ENCODE measurements at places on chromosomes 16 and 17. TPM values are rescaled to one million over a fixed set of nuclear protein-coding genes. Genes with fewer than 3 reads are reported as not detected.

- no peaks in the 10 kb centered on the region for H3K36me3 ChIP-seq
- no peak for DNase-seq
- peaks cover 10% of the 10 kb centered on the region for H3K4me1 ChIP-seq
Measured at GRCh38 chr16:27182906-27183405, 20.4 kb upstream of the KDM8 start.

DNA sequence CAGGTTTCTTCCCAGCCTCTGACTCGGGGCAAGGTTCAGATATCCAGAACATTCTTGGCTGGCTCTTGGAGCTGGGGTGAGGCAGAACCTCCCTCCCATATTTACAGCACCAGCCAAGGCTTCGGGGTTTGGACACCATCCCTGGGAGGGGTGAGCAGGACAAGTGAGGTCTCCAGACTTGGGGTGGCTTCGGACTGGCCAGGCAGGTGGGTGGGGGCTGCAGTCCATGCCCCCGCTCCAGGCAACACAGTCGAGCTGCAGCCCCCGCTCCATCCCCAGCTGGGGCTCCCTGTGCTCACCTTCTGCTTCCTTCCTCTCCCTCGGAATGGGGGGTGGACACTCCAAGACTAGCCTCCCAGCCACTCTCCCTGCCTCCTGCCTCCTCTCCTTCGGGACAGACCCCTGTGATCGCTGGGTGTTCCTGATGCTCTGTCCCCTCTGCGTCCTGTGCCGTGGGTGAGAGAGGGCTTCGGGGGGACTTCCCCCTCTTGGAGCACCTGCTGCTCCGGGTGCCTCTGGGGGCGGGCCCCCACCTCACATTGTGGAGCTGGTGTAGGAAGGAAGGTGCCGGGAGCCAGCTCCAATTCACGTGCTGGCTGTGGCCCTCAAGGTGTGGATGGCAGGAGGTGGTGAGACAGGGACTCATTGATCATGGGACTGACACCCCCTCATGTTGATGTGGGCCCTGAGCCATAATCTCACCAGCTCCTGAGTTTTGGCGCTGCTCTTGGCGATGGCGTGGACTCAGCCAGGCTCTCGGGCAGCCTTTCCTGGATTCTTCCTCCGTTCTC, 189.2 kb downstream of the SEC14L1 start:
- peaks cover 63% of the 10 kb centered on the region for H3K4me1 ChIP-seq
- no peak overlapping the region for H3K4me3 ChIP-seq
- peaks cover 29% of the 10 kb centered on the region for H3K36me3 ChIP-seq
- no peak for DNase-seq

- H3K4me3 ChIP-seq, result no peak overlapping the region
- DNase-seq, result no peak
- H3K27ac ChIP-seq, result peak overlapping the region; percentile 45
Measured at GRCh38 chr16:89431158-89431584, 59.2 kb downstream of the ANKRD11 start.

The ANKRD40CL gene
- not detected for total RNA-seq

- H3K27ac ChIP-seq, result peak overlapping the region; percentile 69
- H3K27me3 ChIP-seq, result no peaks in the 10 kb centered on the region
- H3K4me3 ChIP-seq, result peak overlapping the region; percentile 46
- H3K36me3 ChIP-seq, result no peaks in the 10 kb centered on the region
- peak; percentile 56 for DNase-seq
Measured at GRCh38 chr17:61461967-61462718, 9.9 kb downstream of the TBX4 start.

DNA sequence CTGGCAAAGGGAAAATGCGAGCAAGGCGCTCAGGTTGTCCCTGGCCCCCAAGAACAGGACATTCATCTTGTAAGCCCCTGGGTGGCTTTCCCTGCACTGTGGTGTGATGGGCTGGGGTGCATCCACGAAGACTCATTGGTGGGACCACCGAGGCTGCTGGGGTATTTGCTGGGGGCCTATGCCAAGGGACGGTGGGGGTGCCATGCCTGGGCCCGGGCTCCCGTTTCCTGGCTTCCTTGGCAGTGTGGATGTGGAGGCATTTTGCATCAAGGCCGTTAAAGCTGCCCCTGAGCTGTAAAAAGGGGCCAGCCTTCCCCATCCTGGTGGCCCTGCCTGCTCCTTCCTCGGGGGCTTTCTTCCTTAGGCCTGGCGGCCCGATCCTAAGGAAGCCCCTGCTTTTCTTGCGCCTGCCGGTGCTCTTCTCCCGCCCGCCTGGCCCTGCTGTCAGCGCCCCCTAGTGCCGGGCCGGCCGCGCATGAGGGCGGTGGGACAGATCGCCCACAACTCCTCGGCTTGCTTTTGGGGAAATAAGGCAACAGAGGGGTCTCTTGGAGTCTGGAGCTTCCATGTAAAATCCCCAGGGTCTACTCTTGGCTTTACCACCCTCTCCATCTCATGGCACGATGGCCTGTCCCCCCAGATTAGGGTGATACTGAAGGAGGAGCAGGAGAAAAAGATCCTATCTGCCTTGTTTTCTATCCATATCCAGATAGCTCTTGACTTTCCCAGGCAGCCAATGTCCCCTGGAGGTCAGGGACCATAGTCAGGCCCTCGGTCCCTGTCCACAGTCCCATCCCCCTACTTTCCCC, 9.8 kb upstream of the TBX2 start:
- H3K27ac ChIP-seq, result no peak overlapping the region
- H3K4me1 ChIP-seq, result peaks cover 66% of the 10 kb centered on the region

DNA sequence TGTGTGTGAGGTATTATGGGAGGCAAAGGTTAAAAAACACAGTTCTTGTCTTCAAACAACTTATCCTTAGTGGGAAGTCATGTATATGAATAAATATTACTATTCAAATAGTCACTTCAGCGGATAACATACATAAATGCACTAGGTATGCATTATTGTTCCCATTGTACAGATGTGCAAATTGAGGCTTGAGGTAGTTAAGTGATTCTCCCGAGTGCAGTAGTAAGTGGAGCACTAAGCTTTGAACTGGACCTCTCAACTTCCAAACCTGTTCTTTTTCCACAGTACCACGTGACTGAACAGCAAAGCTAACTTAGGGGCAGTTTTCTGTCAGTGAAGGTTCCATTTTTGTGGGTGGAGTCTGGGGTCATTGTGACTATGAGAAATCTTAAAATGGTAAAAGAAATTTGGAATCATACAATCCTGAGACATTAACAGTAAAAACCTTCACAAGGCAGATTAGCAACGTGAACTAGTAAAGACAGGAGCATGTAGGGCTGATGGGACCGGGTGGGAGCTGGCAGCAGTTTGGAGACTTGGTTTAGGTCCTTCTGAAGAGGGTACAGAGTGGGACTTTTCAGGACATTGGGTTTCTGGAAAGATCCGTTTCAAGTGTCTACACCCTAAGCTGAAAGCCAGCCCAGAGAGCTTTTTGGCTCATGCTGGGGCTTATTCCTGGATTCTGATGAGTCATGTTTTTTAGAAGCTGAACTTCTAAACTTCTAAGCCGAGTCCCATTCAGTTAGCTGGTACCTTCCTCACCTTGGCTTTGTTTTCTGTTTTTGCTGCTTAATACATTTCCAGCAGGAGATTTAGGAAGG, 204.9 kb downstream of the PRKCA start:
- DNase-seq, result peak; percentile 39
- peak overlapping the region; percentile 51 for H3K27ac ChIP-seq
- no peak overlapping the region for H3K4me3 ChIP-seq
- no peaks in the 10 kb centered on the region for H3K27me3 ChIP-seq
- peaks cover 46% of the 10 kb centered on the region for H3K4me1 ChIP-seq
- no peaks in the 10 kb centered on the region for H3K36me3 ChIP-seq

The SULT1A1 gene
- 174 TPM for total RNA-seq

DNA sequence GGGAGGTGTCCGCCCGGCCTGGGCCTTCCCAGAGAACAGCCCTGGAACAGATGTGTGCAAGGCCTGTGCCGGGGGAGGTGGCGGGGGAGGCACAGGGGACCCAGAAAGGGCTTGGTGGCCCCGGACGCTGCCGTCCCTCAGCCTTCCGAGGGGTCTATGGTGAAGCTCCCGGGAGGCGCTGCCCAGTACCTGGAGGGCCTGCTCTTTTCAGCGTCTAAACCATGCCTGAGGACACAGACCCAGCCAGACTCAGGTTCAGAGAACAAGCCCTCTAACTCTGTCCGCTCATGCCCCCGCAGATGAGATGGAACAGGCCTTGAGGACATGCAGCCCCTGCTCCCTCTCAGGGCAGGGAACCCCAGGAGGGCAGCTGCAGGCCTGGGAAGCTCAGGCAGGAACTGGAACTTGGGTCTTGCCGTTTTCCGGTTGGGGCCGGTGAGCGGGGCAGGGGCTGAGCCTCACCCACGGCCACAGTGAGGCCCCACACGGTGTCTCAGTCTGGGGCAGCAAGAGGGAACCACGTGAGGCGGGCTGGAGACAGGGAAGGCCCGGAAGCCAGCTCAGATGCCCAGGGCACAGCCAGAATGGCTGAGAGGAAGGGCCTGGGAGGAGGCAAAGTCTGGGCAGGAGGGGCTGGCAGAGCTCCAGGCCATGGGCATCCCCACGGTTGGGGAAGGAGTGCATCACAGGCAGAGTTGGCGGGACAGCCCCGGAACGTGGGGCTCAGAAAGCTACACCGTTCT, 12.5 kb downstream of the SLC16A3 start:
- H3K27ac ChIP-seq, result peak overlapping the region; percentile 72
- H3K4me1 ChIP-seq, result peaks cover 79% of the 10 kb centered on the region

GRCh38 chr17:608511-609231, 106.0 kb downstream of the VPS53 start:
- H3K27me3 ChIP-seq, result no peaks in the 10 kb centered on the region
- H3K4me1 ChIP-seq, result peaks cover 11% of the 10 kb centered on the region
- H3K27ac ChIP-seq, result no peak overlapping the region
- no peak overlapping the region for H3K4me3 ChIP-seq
- peaks cover 12% of the 10 kb centered on the region for H3K36me3 ChIP-seq

The C16orf89 gene
- total RNA-seq, result 0.97 TPM

Data from HepG2 (cell line).